ENCODE measurements at places on chromosomes 7 and 10. TPM values are rescaled to one million over a fixed set of nuclear protein-coding genes. Genes with fewer than 3 reads are reported as not detected.

Gene CFAP43
- total RNA-seq: 6.0 TPM

Gene CAV1
- total RNA-seq: 1,077 TPM

Gene SH2D4B
- total RNA-seq: 0.24 TPM

Gene TDRD1
- total RNA-seq: not detected

Gene OR9A2
- total RNA-seq: not detected

Gene AKR1C8
- 2.7 TPM for total RNA-seq

Gene ALOX5
- total RNA-seq: 86.8 TPM

Gene OR2AE1
- not detected for total RNA-seq

Gene NRBF2
- 22.1 TPM for total RNA-seq

Gene ADCY1
- not detected for total RNA-seq

Gene HKDC1
- total RNA-seq: 173 TPM

Gene PILRA
- 1.5 TPM for total RNA-seq

Gene FKBP6
- not detected for total RNA-seq

Gene OR2A12
- not detected for total RNA-seq

Gene TFEC
- total RNA-seq: not detected

GRCh38 chr7:74501298-74501697 lies 47.6 kb downstream of the GTF2IRD1 start:
- DNase-seq: no peak

- no peak for DNase-seq
Measured at GRCh38 chr10:21298701-21299100, 226.8 kb downstream of the SKIDA1 start.

DNA sequence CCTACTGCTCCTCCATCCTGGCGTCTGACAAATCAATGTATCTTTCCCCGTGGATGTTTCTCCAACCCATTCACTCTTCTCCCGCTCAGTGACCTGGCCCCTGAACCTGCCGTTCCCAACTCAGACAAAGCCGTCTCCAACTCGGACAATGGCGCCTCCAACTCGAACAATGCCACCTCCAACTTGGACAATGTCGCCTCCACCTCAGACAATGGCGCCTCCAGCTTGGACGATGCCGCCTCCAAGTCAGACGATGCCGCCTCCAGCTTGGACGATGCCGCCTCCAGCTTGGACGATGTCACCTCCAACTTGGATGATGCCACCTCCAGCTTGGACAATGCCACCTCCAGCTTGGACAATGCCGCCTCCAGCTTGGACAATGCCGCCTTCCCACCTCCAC lies 608.6 kb downstream of the DNAJB6 start:
- no peak for DNase-seq

DNA sequence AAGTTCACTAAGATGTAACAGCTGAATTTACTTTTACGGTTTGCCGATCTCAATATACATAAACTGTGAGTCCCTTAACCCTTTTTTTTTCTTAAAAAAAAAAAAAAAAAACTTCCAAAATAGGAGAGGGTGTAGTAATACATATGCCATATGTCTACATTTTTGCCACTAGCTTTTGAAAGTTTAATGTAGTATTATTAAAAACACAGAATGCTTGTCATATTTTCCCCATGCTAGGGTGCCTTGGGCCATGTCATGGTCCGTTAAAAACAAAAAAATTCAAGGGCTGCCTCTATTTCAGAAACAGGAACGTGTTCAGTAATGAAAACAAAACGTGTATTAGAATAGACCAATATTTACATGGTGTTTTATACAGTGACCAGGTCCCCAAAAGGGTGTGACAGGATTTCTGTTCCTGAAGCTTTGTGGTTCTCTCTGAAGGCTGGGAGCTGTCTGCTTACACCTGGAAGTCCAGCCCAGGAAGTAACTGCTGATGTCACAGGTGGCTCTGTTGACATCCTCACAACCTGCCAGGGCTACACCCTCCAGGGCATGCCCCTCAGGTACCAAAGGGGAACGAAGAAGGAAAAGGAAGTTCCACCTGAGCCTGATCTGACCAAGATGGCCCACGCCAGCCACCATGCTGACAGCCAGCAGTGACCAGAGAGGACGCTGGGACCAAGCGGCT lies 79.0 kb downstream of the COBL start:
- DNase-seq: no peak

DNA sequence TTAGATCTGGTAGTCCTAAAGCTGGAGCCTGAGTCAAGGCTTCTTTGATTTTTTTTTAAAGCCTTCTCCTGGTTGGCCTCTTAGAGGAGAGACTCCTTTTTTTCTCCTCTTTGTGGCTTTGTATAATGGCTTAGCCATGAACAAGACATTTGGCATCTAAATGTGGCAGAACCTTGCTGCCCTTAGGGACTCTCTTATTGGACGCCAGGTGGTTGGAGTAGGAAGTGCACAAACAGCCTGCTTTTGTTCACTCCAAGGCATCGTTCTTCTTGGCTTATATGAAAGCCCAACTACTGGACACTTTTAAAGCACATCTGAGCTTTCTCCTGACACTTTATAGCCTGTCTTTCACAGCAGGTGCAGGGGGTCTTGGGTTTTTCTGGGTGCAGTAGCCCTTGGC lies 25.0 kb downstream of the ZPBP start:
- DNase-seq: no peak

DNA sequence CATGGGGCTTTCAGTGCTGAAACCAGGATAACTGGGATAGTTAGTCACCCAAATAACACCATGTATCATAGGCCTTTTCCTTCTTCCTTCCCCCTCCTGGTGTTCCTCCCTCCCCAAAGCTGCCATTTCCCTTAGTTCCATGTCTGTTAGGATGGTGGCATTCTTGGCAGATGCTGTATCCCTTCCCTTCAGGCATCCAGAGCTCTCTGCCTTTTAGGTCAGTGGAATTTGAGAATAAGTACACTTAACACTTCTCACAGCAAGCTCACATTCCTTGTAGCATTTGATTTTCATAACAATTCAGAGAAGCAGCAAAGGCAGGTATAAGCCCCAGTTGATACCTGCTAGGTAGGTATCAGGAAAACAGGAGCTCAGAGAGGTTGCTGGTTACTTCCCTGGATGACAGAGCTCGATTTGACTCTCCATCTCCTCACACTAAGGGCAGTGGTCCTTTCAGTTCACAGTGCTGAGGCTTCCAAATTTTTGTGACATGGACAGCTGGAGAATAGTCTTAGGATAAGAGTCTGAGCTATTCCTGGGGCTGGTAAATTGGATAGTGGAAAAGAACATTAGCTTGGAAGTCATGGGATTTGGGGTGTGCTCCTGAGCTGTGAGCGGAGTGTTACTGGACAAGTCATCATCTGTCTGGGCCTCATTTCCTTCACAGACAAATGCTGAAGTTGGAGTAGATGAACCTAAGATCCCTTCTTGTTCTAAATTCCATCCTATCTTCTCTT lies 108.7 kb upstream of the RHOBTB1 start:
- DNase-seq: no peak

GRCh38 chr7:20132585-20132984 lies 84.6 kb downstream of the MACC1 start:
- DNase-seq: peak; percentile 38

GRCh38 chr7:150951521-150951920 lies 26.6 kb downstream of the KCNH2 start:
- DNase-seq: no peak

DNA sequence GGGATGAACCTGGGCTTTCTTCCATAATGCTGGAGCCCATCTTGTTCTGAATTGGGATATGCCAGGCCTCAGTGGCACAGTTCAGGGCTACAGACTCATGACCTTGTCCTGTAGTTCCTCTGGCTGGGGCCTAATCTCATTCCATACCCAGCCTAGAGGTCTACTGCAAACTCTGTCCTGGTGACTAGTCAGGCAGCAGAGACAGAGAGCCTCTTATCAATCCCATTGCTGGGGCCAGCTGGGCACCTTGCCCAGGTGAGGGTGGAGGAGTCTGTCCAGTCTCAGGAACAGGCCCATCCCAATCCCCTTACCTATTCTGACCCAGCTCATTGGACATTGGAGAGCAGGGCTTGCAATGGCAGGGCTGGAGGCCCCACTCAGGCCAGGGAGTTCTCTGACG lies 28.0 kb upstream of the COMTD1 start:
- DNase-seq: peak; percentile 45

- no peak for DNase-seq
Measured at GRCh38 chr7:149479568-149479967, 18.0 kb downstream of the ZNF746 start.

- DNase-seq: peak; percentile 66
Measured at GRCh38 chr7:48154792-48155413, 16.4 kb upstream of the ABCA13 start.

DNA sequence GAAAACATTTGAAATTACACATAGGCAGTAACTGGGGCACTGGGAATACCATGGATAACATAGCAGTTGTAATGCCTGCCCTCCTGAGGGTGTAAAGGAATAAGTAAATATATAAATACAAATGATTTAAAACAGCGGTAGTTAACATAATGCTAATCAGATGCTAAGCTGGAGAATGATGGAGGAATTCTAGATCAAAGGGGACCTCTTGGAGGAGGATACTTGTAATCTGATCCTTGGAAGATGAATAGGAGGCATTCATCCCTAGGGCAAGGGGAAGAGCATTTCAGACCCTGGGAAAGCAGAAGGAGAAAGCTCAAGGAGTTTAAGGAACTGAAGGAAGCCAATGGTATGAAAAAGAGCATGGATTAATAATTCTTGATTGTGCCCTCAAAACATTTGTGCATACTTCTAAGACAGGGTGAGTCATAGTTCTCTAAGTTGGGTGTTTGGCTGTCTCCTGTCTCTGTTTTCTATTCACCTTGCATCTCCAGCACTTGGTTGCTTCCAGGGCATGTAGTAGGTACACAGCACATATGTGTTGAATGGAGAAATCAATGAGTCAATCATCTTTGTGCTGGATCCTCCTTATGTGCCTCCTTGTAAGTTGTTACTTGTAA lies 54.8 kb upstream of the PLPP4 start:
- DNase-seq: no peak

- no peak for DNase-seq
Measured at GRCh38 chr7:150967349-150967748, 10.8 kb downstream of the KCNH2 start.

GRCh38 chr7:55549457-55549856 lies 22.8 kb downstream of the VOPP1 start:
- no peak for DNase-seq

DNA sequence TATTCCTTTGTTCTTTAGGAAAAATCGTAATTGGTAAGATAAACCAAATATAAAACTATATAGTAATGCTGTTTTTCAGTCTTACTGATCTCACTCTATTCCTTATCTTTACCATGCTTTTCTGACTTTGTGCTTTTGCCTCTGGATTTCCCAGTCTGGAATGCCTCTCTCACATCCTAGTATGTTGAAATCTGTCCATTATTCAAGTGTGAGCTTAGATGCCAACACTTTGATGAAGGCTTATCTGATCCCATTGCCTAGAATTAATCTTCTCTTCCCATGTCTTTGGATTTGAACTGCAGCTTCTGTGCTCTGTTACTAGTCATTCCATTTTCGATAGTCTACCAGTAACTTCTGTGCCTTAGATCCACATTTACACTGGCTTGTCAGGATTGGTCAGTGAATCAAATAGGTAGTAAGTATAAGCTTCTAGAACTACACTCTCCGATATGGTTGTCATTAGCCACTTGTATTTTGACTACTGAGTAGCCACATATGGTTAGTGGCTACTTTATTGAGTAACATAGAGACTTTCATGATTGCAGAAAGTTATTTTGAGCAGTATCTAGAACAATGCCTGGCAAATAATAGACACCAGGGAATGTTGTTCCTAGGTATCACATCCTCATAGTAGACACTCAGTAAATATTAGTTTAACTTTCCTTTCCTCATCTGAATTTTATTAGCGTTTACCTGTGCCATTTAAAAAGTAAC lies 92.9 kb downstream of the BMPR1A start:
- DNase-seq: no peak

Measured in PC-9 (cell line).